Lower leg skin (tissue), 4 donors: ENCODE measurements at places on chromosomes 12 and 14.

- DNase-seq: no peak
Observed at GRCh38 chr14:98512501-98513251, 759.3 kb downstream of the BCL11B start.

GRCh38 chr14:34501004-34501580 is 38.4 kb downstream of the EAPP start:
- no peak for DNase-seq

DNA sequence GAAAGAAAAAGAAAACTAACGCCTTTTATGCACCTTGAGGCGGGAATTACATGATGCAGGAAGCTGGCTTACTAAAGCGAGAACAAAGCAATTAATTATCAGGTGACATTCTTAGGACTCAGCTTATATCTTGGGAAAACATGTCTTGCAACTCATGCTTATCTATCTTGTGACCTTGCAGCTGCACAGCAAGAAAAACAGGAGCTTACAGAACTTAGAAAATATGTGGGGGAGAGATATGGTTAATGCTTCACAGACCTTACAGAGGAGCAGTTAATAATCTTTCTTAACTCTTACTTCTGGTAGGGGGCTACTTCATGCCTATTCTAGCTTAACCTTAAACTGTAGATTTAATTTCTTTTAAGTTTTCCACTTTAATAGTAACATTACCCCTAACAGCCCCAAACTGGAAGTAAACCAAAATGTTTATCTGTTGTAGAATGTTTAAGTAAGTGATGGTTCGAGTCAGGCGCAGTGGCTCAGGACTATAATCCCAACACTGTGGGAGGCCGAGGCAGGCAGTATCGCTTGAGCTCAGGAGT is 13.2 kb upstream of the OR11G2 start:
- no peak for DNase-seq

- no peak for DNase-seq
Observed at GRCh38 chr14:28138341-28138740, 628.2 kb upstream of the FOXG1 start.

- no peak for DNase-seq
Observed at GRCh38 chr14:23916446-23916845, 37.1 kb upstream of the DHRS4 start.

GRCh38 chr14:89813617-89814031 is 140.9 kb downstream of the EFCAB11 start:
- DNase-seq: no peak

DNA sequence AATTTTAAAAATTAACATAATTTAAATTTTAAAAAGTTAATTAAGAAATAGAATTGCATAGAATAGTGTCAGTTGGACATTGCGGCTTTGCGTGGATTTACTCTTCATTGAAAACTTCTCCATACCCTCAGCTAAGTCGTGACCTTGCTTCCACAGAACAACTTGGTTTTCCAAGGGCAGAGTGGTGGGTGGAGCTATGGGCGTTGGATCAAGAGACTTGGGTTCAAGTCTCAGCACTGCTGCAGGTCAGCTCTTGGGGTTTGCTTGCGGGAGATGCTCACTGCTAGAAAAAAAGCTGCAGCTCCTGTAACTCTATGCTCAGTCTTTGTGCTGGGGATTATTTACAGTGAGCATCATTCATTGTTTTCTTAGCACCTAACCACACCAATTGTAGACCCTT is 133.7 kb downstream of the PRIMA1 start:
- no peak for DNase-seq

GRCh38 chr14:81281332-81281731 is 60.6 kb upstream of the GTF2A1 start:
- DNase-seq: no peak

- no peak for DNase-seq
Observed at GRCh38 chr12:53101931-53102781, 1.1 kb upstream of the SOAT2 start.

GRCh38 chr12:29611906-29612305 is 114.4 kb upstream of the OVCH1 start:
- no peak for DNase-seq

- DNase-seq: no peak
Observed at GRCh38 chr12:102958073-102958829, 777 bp downstream of the ASCL1 start.

DNA sequence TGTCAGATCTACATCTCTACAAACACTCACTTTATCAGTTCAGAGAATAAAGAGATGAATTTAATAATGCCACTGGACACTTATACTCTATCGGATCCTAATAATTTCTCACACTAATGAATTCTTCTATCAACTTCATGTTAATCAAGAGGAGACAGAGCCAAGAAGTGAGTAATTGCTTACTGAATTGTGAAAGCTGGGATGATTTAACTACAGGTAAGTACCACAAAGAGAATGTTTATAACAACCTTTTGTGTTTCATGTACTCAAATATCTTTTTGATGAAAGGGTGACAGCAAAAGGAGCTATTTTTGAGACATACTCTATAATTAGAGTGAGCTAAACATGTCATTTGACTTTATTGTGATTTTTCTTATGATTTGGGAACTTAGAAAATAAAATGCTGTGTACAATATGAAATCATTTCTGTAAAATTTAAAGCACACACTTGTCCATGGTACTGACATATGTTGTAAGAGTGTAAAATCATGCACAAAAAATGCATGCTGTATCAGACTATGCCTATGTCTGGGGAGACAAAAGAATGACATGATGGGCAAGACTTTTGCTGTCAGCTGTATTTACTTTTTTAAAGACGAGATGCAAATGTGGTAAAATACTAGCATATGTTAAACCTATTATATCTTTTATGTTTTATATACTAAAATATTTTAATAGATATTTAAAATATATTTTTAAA is 361.2 kb downstream of the CCER1 start:
- DNase-seq: no peak

- no peak for DNase-seq
Observed at GRCh38 chr14:94305620-94306019, 12.6 kb upstream of the SERPINA10 start.

GRCh38 chr12:4743046-4743445 is 22.8 kb downstream of the GALNT8 start:
- DNase-seq: no peak

- DNase-seq: no peak
Observed at GRCh38 chr14:63713058-63713457, 14.8 kb downstream of the SGPP1 start.

DNA sequence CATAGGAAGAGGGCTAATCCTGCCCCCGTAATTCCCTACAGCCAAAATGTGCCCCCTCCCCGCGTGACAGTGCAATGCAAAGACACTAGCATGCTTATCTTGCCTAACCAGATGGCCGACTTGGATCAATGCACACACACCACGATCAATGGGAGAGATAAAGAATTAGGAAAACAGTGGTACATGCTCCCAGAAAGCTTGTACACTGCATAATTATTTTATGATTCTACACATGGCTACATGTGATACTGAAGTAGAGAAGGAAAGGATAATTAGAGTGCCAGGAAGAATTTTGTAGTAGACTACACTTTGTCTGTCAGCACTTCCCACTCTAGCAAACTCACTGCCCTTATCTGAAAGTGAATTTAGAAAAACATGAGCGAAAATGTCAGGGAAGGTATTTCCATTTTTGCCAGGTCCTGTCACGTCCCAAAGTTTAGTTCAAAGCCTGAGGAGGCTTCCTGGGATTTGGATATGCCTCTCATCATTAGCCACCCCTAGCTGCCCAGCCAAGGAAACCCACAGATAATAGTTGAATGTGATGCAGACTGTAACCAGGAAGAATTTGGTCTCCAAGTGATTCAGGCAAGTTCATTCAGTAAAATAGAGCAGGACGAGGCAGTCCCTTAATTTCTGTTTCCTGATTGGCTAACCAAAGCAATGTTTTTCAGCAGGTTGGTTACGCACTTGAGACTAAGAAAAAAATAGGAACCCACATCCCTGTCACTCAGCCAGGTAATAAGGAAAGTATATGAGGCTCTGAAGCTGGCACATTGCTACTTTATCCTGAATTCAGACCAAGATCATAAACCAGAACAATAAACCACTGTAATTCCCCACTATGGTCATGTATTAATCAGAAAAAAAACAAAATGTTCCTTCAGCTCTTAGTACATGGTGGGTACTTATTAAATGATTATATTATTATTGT is 199.6 kb upstream of the OTX2 start:
- DNase-seq: no peak

DNA sequence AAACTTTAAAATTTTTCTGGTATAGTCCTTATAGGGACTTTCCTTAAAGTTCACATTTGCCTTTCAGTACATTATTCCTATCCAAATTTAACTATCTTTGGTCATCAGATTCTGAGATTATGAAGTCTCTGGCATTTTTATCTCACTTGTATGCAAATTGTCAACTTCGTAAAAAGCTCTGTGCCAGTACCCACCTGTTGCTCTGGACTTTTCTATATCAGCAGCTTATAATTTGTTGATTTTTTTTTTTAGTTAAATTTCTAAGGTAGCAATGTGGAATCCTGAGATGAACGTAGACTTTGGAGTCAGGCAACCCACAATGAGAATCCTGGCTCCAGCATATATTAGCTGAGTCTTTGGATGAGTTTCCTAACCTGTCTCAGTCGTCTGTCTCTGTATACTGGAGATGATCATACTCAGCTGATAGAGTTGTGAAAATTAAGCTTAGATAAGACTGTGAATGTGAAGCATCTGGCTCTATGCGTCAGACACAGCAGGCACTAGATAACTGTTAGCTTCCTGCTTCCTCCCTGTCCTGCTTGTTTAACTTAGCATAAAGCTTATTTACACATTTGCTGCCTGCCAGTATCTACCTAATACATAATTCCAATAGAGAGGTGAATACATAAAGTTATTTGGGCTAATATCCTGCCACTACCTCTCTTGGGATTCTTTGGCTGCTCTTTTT is 59.8 kb downstream of the MARK3 start:
- no peak for DNase-seq

- peak; percentile 86 for DNase-seq
Observed at GRCh38 chr12:106774808-106775524, 484 bp downstream of the RIC8B start.

GRCh38 chr12:132162508-132163031 is 18.3 kb downstream of the NOC4L start:
- DNase-seq: no peak

DNA sequence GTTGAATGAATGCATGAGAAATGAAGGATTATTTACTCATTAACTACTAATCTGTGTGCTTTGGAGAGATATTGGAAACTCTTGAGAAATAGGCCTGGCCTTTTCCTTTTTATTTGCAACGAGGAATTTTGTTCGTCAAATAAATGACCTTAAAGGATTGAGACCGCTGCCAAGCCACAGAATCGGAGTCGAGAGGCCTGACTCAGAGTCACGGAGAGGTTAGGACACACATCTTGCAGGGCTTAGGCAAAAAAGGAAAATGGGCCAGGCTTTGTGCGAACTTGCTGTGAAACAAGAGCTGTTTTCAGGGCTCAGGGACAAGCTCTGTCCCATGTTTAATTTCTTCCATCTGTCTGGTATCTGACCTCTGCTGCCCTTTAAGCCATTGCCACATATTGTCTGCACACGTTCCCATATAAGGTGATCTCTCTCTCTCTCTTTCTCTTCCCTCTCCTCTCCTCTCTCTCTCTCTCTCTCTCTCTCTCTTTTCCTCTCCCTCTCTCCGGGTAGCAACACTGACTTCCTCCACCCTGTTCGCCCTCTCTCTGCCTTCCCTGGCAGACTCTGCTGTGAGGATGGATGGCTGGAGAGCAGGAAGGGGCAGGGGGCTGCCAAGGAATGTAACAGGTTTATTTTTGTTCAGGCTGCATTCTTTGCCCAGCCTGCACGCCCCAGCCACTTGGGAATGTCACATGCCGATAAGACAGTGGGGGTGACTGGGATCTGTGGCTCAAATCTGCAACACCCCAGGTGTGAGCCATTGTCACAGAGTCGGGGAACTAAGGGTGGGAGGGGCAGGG is 14.9 kb upstream of the IFT81 start:
- DNase-seq: peak; percentile 95

- DNase-seq: no peak
Observed at GRCh38 chr12:2251526-2252209, 198.9 kb downstream of the CACNA1C start.

DNA sequence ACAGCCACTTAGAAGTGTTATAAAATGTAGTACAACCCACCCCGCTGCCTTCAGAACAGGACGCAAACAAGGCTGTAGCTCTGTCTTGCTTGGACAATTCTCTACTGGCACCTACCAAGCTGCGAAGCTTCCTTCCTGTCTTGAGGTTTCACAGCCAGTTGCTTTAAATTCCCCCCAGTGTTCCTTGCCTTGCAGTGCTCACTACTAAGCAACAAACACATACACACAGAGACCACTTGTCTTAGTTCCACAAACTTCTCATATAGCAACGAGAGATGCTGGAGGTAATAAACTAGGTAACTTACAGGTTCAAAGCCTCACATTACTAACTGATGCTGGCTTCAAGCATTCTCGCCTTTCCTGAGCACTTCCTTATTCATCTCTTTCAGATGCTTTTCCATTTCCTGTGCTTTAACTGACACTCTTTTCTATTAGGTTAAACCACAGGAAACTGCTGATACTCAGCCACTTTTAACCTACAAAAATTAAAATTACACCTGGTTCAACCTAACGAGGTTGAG is 91.5 kb upstream of the PTGDR start:
- no peak for DNase-seq

- DNase-seq: no peak
Observed at GRCh38 chr12:124995200-124995961, 1.9 kb downstream of the BRI3BP start.

DNA sequence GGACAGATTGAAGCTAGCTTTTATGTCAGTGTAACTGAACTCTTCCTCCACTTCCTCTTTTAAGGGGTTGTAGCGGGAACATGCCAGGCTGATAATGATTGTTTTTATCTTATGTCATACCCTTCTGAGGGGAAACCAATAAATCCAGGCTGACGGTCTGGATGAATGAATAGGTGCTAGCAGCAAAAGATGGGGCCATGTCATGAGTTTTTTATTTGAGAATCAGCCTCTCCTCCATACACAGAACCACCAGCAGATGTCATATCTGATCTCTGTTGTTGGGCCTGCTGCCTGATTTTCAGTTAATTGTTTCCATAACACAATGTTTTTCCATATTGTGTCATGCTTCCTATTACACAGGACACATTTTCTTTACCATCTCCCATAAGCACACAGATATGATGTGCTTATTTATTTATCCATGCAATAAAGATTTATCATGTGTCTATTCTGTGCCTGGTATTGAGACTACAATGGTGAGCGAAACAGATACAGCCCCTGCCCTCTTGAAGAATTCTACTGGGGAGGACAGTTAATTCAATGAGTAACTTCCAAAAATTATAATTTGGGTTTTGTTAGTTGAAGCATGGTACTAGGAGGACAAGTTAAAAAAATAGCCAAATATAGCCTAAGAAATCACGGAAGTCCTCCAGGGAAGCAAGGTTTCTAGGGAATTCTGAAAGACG is 33.6 kb upstream of the CRY1 start:
- no peak for DNase-seq

- DNase-seq: no peak
Observed at GRCh38 chr12:108690542-108691174, 40.7 kb downstream of the CORO1C start.

DNA sequence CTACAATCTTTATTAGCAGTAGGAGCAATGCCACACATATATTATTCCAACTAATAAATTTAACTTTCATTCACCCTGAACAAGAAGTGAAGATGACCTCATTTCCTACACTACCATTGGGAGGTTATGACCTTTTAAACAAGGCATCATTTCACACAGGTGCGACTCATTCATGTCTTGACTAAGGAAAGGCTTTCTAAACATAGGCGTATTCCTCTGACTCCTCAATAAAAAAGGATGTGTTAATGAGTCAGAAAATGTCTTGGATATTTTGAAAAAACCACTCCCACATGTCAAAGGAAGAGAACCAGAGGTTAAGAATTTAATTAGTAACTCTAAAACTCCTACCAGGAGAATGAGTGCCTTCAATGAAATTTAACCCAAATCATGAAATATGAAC is 115.2 kb downstream of the PRICKLE1 start:
- DNase-seq: no peak

- DNase-seq: no peak
Observed at GRCh38 chr12:62873826-62874448, 61.0 kb downstream of the PPM1H start.
